Ovary (tissue), 10 donors: ENCODE measurements at places on chromosomes 5 and 9. TPM values are rescaled to one million over a fixed set of nuclear protein-coding genes. Genes with fewer than 3 reads are reported as not detected.

The ZNF608 gene
- total RNA-seq, result 20.4 TPM

The SLC34A3 gene
- total RNA-seq, result 0.46 TPM

The IL31RA gene
- 0.67 TPM for total RNA-seq

The ZNF618 gene
- 18.3 TPM for total RNA-seq

The CARD9 gene
- total RNA-seq, result 0.92 TPM

The TSSK1B gene
- total RNA-seq, result not detected

The LAMC3 gene
- total RNA-seq, result 3.5 TPM

The SPINK4 gene
- total RNA-seq, result not detected

GRCh38 chr5:148978370-148979082 lies 84.3 kb downstream of the SH3TC2 start:
- no peaks in the 10 kb centered on the region for H3K27me3 ChIP-seq
- H3K4me3 ChIP-seq, result no peak overlapping the region
- no peaks in the 10 kb centered on the region for H3K36me3 ChIP-seq
- DNase-seq, result no peak

DNA sequence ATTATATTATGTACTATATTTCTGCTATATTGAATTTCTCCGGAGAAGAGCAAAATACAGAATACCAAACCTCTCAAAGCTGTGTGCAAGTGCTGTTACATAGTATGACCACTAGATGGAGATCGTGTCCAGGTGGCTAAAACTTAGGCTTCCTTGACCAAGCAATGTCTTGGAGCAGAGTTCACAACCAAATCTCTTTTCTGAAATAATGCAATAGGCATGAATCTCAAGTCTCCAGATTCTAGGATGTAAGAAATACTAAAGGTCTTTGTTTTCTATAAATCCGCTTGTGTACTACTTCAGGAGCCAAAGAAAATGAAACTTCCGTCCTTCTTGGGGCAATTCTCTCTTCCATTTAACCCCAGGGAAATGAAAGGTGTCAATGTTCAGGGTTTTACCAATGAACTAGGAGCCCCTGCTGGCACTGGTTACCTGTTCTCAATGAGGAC lies 181.5 kb upstream of the RAI14 start:
- no peaks in the 10 kb centered on the region for H3K36me3 ChIP-seq
- DNase-seq, result no peak
- no peaks in the 10 kb centered on the region for H3K27me3 ChIP-seq
- H3K27ac ChIP-seq, result no peak overlapping the region
- H3K4me1 ChIP-seq, result no peaks in the 10 kb centered on the region

DNA sequence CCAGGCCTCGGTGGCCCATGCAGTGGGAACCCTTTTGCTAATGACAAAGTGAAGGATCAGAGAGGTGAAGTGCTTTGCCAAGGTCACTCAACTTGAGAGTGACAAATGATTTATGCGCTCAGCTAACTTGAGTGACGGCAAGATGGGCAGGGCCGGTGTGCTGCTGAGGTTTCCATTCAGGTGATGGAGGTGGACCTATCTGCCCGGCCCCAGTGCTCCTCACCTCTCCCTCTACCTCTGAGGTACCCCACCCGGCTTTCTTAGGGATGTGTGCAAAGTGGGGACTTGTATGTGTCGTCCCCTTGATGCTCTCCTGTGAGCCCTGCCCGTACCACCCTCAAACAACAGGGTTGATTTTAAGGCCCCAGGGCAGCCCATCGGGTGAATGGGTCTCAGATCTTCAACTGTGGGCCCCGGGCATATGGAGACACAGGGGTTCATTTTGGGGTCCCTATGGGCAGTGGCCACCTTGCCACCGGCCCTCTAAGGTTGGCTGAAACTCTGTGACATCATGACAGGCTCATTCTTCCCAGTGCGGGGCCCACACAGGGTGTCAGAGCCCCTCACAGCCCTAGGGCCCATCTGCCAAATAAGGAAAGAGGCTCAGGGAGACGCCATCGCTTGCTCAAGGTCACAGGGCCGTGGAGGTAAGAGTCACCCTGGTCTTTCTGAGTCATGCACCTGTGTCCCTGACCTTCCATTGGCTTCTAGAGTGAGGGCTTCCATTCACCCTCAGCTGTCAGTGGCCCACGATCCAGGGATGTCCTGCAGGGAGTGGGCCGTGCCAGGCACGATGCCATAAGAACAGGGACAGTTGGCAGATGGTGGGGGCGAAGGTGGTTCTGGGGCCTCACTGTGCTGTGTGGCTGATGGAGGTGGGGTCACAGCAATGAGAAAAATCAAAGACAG lies 170.6 kb upstream of the MVB12B start:
- H3K36me3 ChIP-seq, result no peaks in the 10 kb centered on the region
- no peaks in the 10 kb centered on the region for H3K27me3 ChIP-seq
- no peaks in the 10 kb centered on the region for H3K4me1 ChIP-seq
- H3K4me3 ChIP-seq, result no peak overlapping the region

GRCh38 chr9:126667190-126668055 lies 53.7 kb downstream of the LMX1B start:
- H3K36me3 ChIP-seq, result no peaks in the 10 kb centered on the region
- DNase-seq, result no peak
- no peak overlapping the region for H3K4me3 ChIP-seq
- no peaks in the 10 kb centered on the region for H3K27me3 ChIP-seq

GRCh38 chr9:89747596-89747995 lies 142.8 kb downstream of the GADD45G start:
- H3K36me3 ChIP-seq, result no peaks in the 10 kb centered on the region
- no peaks in the 10 kb centered on the region for H3K27me3 ChIP-seq
- peaks cover 12% of the 10 kb centered on the region for H3K4me1 ChIP-seq

- H3K27me3 ChIP-seq, result no peaks in the 10 kb centered on the region
- DNase-seq, result no peak
- no peaks in the 10 kb centered on the region for H3K36me3 ChIP-seq
Measured at GRCh38 chr5:160317434-160317833, 5.1 kb upstream of the CCNJL start.

DNA sequence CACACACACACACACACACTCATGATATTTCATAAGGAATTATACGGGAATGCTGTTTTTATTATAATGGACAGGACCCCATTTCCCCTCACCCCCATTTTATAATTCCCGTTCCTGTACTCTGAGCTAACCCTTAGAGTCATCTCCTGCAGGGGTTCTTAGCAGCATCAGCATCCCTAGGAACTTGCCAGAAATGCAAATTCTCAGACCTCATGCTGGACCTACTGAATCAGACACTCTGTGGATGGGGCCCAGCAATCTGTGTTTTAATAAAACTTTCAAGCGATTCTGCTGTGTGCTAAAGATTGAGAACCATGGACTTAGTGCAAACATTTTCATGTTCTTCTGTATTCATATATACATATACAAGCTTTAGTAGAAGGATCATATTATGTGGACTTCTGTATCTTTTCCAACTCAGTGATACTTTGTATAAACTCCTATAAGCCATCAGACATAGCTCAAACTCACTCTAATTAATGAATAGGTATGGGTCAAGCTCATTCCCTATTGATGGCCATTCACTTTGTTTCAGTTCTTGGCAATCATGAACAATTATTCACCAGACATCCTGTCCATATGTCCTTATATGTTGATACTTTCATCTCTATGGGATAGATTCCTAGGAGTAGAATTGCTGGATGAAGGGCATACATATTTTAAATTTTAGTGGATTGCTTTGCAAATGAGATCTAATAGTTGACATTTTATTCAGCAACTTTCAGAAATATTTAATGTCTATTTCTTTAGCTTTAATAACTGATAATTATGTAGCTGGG lies 65.5 kb downstream of the ARHGEF28 start:
- no peaks in the 10 kb centered on the region for H3K36me3 ChIP-seq
- H3K4me1 ChIP-seq, result peaks cover 33% of the 10 kb centered on the region
- no peak overlapping the region for H3K4me3 ChIP-seq
- no peaks in the 10 kb centered on the region for H3K27me3 ChIP-seq
- no peak for DNase-seq

DNA sequence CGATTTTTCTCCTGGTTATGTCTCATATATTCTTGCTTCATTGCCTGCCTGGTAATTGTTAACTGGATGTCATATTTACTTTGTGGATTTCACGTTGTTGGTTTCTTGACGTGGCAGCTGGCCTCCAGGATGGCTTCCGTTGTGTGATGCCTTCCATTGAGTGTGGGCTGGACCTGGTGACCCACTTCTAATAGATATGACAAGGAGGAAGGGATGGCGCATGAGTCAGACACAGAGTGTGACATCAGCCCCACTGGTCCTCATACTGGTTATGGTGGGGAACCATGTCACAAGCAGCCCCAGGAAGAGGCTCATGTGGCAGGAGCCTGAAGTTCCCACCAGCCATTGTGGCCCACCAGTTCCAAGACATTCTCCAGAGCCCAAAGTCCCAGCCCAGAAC lies 6.4 kb upstream of the PAEP start:
- H3K4me3 ChIP-seq, result no peak overlapping the region
- H3K4me1 ChIP-seq, result no peaks in the 10 kb centered on the region
- H3K27ac ChIP-seq, result no peak overlapping the region
- no peaks in the 10 kb centered on the region for H3K27me3 ChIP-seq
- no peak for DNase-seq
- no peaks in the 10 kb centered on the region for H3K36me3 ChIP-seq

GRCh38 chr9:117250610-117251215 lies 164.1 kb downstream of the ASTN2 start:
- H3K4me1 ChIP-seq, result no peaks in the 10 kb centered on the region
- no peak overlapping the region for H3K4me3 ChIP-seq
- DNase-seq, result no peak
- no peaks in the 10 kb centered on the region for H3K27me3 ChIP-seq
- H3K27ac ChIP-seq, result no peak overlapping the region
- H3K36me3 ChIP-seq, result no peaks in the 10 kb centered on the region

DNA sequence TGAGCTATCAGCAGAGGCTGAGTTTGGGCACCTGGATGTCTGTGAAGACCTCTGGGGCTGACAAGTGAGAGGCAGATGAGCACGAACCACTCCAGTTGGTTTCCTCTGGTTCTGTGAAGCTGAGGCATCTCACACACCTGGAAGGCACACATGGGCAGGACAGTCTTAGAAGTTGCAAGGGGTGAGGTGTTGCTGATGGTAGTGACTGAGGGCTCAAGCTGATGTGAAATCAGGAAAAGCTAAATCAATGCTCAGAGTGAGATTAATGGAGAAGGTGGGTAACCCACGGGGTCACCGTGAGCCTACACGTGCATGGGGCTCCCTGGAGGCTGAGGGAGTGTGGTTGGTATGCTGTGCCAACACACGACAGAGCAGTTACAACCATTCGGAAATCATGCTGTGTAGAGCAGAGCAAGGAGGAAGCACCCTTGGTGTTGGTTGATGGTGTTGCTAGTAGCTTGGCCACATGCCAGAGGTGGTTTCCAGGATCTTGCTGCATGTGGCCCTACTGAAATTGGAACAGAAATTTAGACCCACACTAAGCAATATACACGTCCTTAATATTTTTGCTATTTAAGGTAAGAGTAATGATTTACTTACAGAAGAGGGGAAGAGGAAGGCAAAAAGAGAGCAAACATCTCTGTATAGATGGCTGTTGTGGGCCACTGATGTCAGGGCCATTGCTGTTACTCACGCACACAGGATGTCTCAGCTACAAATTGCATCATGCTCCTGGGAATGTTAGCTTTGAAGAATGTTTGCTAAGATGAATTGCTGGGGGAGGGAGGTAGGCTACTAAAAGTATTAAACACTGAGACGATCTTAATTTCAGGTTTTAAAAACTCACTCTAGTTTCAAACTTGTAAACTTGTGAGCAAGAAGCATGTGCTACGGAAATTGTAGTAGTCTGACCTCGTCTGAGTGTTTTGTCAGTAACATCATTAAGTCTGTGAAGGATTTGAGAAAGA lies 170.5 kb downstream of the ARHGEF28 start:
- H3K27me3 ChIP-seq, result no peaks in the 10 kb centered on the region
- H3K4me1 ChIP-seq, result peaks cover 4% of the 10 kb centered on the region
- no peaks in the 10 kb centered on the region for H3K36me3 ChIP-seq

DNA sequence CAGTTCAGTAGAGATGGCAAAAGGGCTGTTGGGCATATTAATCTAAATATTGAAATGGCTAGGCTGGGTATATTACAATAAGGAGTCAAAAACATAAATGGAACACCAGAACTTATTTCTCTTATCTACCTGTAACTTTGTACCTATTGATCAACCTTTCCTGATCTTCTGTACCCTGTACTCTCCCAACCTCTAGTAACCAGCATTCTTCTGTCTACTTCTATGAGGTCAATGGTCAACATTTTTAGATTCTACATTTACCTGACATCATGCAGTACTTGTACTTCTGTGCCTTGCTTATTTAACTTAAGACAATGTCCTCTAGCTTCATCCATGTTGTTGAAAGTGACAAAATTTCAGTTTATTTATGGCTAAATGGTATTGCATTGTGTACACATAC lies 467.3 kb downstream of the TAF11L14 start:
- no peaks in the 10 kb centered on the region for H3K4me1 ChIP-seq
- H3K36me3 ChIP-seq, result no peaks in the 10 kb centered on the region
- no peaks in the 10 kb centered on the region for H3K27me3 ChIP-seq
- H3K4me3 ChIP-seq, result no peak overlapping the region
- no peak for DNase-seq

- H3K27me3 ChIP-seq, result no peaks in the 10 kb centered on the region
- H3K36me3 ChIP-seq, result no peaks in the 10 kb centered on the region
- H3K27ac ChIP-seq, result no peak overlapping the region
- H3K4me1 ChIP-seq, result no peaks in the 10 kb centered on the region
- no peak overlapping the region for H3K4me3 ChIP-seq
- DNase-seq, result no peak
Measured at GRCh38 chr9:108776920-108777639, 78.7 kb downstream of the ACTL7B start.

DNA sequence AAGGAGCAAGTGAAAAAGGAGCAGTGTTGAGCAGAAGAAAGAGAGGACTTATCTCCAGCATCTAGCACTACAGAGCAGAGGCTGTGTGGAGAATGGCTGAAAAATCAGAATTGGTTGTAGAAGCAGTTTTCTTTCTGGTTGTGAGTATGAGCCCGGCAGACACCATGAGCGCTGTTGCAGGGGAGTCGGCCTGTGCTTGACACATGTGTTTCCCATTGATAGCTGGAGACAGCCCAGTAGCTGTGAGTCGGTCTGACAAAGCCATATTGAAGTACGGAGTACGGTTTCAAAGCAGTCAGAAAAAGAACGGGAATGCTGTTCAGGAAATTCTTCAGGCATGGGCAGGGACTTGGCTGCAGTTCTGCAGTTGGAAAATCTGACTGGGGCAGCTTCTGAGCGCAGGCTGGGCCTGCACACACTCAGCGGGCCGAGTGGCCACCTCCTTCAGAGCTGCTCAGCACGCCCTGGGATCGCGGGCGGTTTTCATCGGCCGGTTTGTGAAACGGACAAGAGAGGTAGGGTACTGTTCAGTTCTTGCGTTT lies at the start of gene SGCD:
Gene SGCD (plus strand): TSS at position 447 of the 542 bp plus-strand sequence.
- H3K4me1 ChIP-seq, result peaks cover 1% of the 10 kb centered on the region
- no peaks in the 10 kb centered on the region for H3K36me3 ChIP-seq
- H3K27ac ChIP-seq, result no peak within 1 kb of the TSS
- H3K27me3 ChIP-seq, result no peaks in the 10 kb centered on the region

DNA sequence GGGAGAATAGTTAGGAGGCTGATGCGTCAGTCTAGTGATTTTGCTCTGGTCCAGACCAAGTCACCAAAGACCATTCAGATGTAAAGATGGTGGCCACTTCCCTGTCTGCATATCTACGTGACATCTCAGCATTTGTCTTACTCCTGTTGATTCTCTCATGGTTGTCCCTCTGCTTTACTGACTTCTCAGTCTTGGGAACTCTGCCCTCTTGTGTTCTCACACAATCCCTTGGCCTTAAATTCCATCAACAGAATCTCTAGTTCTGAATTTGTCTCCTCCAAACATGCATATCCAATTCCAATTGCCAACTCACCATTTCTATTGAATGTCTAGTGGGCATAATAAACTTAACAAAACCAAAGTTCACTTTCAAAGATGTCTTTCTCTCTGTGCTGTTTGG lies 147.8 kb downstream of the SLC24A2 start:
- no peak overlapping the region for H3K27ac ChIP-seq
- H3K36me3 ChIP-seq, result no peaks in the 10 kb centered on the region
- DNase-seq, result no peak
- H3K27me3 ChIP-seq, result no peaks in the 10 kb centered on the region
- H3K4me1 ChIP-seq, result no peaks in the 10 kb centered on the region
- no peak overlapping the region for H3K4me3 ChIP-seq
